ENCODE measurements at places on chromosomes 1 and 21. TPM values are rescaled to one million over a fixed set of nuclear protein-coding genes. Genes with fewer than 3 reads are reported as not detected.

Gene PPCS
- total RNA-seq, result 31.3 TPM

Gene DNAJC16
- total RNA-seq, result 21.6 TPM

Gene AIRE
- total RNA-seq, result not detected

Gene OR14K1
- total RNA-seq, result not detected

Gene SYCP1
- not detected for total RNA-seq

Gene C1orf116
- not detected for total RNA-seq

Gene FAM151A
- total RNA-seq, result not detected

Gene KCNJ6
- total RNA-seq, result not detected

Gene OR2L8
- total RNA-seq, result not detected

Gene FAM131C
- 0.63 TPM for total RNA-seq

Gene U2AF1
- total RNA-seq, result 12.2 TPM

DNA sequence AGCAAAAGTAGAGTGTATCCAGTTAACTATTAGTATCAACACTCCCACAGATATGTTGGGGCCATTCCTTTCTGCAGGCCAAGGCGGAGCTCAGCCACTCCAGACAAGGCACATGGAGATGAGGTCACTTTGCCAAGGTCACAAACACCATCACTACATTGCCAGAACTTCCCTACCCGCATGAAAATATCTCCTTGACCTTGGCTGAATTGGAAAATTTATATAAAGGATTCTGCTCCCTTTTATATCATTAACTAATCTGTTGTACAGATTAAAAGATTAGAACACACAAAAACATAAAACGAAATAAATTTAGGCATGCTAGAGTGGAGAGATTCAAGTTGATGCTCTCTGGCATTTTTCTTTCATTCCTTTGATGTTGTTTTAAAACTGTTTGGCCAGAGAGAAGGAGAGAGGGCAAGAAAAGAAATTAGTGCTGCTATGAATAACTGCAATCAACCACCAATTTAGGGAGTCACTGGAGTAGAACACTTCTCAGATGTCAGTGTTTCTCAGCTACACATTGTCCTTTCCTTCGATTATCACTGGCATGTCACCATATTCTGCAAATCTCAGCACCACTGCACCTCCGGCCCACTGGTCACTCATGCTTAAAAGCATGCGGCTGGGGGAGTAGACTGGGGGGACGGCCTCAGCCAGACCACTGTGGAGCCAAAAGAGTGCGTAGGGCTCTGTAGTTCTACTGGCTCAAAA, 78.7 kb upstream of the ATP1B1 start:
- no peak for DNase-seq

DNA sequence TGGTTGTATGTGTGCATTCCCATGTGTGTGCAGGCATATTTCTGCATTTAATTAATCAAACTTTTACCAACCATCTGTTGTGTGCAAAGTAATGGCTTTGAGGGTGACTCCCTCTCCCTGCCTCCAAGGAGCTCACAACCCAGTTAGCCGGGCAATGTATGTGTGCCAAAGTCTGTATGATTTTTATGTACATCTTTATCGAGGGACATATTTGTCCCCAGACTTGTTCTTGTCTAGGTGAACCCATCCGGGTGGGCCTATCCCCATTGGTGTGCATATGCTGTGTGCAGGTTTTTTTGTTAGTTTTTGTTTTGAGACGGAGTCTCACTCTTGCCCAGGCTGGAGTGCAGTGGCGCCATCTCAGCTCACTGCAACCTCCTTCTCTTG, 1.8 kb downstream of the SYTL1 start:
- no peak for DNase-seq

DNA sequence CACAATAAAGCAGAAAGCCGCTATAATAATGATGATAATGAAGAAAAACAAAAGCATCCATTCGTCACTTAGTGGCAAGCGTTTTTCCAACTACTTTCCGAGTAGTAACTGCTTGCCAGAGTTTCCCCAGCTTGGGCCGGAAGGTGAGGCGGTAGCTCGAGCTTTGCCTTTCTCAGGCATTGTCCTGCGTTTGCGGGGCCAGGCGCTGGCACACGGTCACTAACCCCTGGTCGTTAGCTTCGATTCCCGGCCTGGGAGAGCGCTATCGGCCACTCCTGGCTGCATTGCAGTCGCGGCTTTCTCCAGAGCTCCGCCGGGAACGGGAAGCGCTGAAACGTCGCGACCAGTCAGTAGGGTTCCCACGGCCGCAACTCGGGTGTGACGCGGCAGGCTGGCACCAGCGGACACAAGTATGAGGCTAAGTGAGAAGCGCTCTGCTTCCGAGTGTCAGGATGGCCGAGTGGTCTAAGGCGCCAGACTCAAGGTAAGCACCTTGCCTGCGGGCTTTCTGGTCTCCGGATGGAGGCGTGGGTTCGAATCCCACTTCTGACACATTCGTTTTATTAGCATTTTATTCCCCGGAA, 14.6 kb upstream of the ZNF692 start:
- DNase-seq, result peak; percentile 96

GRCh38 chr1:76661531-76661930, 205.7 kb upstream of the ST6GALNAC5 start:
- DNase-seq, result no peak

DNA sequence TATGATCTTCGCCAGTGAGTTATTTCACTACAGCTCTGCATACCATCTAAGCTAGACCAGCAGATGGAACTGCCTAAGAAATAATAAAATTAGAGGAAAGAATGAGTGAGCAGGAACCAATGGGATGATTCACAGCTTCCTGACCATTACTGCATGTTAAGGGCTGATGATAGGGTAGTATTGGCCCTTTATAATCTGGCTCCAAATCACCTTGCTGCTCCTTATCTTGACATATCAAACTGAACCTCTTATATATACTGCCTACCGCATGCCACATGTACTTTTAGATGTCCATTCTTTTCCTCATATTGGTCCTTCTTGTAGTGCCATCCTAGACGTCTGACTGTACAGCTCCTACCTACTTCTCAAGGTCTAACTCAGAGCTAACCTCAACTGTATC, 524.4 kb downstream of the DPYD start:
- DNase-seq, result peak; percentile 64

DNA sequence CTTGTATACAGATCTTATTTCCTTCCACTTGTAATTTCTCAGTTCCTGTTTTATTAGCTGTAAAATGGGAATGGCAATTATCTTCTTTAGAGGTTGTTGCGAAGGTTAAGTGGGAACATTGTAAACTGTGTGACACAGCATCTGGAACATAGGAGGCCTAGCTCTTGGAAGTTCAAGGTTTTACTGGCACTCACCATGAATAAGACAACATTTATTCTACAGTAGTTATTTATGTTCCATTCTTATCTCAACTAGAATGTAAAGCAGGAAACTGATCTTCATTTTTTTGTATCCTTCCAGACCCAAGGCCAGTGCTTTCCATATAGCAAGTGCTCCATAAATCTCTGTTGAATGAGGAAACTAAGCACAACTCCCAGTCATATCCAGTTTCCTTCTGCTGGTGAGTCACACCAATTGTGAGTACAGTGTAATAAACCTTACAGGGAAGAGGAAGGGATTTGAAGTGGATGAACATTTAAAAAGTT, 1.4 kb downstream of the BCL10 start:
- DNase-seq, result peak; percentile 82

DNA sequence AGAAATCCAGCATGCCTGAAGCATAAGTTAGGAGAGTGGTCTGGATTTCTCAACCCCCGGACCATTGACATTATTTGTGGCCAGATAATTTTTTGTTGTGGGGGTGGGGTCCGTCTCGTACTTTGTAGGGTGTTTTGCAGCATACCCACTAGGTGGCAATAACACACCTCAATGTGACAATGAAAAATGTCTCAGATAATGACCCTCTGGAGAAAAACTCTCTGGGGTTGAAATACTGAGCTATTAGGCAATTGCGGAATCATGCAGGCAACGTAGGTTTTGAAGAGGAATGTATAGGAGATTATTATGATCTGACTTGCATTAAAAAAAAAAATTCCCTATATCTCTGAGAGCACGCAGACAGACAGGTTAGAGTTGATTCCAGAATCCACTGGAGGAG, 25.3 kb upstream of the RRP15 start:
- DNase-seq, result no peak

GRCh38 chr1:8822373-8823294, 5.2 kb upstream of the RERE start:
- peak; percentile 97 for DNase-seq

DNA sequence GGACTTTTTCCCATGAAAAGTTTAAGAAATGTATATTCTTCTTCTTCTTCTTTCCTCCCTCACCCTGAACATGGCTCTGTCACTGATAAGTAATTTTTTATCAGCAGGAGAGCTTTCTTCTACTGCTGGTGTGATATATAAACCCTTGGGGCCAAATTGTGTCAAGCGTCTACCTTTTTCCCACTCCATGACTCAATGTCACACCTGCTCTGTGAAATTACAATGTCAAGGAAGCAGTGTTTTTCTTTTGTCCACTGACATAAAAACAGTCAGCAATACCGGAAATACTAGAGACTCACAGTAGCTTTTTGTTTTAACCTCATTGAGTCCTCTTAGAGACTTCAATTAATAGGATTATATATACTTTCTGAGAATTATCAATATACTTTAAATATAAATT, 416.2 kb upstream of the ADGRL4 start:
- DNase-seq, result no peak

- no peak for DNase-seq
Observed at GRCh38 chr21:38240129-38240528, 16.7 kb upstream of the KCNJ15 start.

GRCh38 chr21:44983421-44984206, 43.8 kb downstream of the SLX9 start:
- no peak for DNase-seq

DNA sequence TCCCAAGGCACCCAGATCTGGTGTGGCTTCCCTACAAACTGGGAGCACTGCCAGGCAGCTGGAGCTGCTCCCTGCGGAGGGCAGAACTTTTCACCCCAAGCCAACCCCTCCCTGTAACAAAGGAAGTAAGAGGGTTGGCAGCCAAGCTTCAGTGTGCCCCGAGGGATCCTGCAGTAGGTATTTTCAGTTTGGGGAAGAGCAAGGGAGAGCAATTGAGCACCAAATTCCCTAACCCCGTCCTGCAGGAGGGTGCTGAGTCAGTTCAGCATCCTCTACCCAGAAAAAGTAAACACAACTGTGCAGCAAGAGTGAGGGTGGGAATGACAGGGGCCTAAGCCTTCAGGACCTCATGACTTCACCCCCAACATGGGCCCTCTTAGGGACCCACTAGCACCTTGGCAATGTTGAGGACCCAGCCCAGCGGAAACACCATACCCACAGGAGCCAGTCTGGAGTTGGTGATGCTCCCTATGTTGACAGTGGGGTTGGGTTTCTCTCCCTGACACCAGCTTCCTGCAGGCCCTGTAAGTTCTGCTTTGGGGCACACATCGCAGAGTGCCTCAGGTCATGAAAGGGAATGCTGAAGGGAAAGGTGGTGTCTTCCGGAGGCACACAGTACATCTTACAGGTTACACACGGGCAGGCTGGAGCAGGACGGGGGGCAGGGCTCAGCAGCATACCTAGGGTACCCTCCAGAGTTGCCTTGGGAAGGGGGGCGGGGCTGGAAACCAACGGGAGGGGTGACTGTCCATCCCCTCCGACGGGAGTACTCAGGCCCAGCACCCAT, 14.8 kb downstream of the SH3BP5L start:
- DNase-seq, result peak; percentile 8

- no peak for DNase-seq
Observed at GRCh38 chr21:24910591-24910990, 696.7 kb downstream of the MRPL39 start.

GRCh38 chr1:218380125-218380977, 35.2 kb downstream of the TGFB2 start:
- DNase-seq, result peak; percentile 65

- DNase-seq, result no peak
Observed at GRCh38 chr1:176617881-176618280, 154.9 kb downstream of the PAPPA2 start.

- DNase-seq, result peak; percentile 23
Observed at GRCh38 chr1:15620155-15620545, 2.9 kb downstream of the DDI2 start.

All from HFFc6 (cell line).